Stimulated activated CD4-positive, alpha-beta T cell treated with anti-CD3 and anti-CD28 coated beads, Interleukin-15, amount 100 ng/mL, for 24 hours (primary cell): ENCODE measurements at places on chromosomes 2 and 18.

- no peak for DNase-seq
Measured at GRCh38 chr2:231663458-231664212, 44.7 kb upstream of the PTMA start.

- DNase-seq, result no peak
Measured at GRCh38 chr18:52894801-52895200, 554.8 kb downstream of the DCC start.

- DNase-seq, result no peak
Measured at GRCh38 chr2:191907091-191907490, 60.2 kb upstream of the CAVIN2 start.

DNA sequence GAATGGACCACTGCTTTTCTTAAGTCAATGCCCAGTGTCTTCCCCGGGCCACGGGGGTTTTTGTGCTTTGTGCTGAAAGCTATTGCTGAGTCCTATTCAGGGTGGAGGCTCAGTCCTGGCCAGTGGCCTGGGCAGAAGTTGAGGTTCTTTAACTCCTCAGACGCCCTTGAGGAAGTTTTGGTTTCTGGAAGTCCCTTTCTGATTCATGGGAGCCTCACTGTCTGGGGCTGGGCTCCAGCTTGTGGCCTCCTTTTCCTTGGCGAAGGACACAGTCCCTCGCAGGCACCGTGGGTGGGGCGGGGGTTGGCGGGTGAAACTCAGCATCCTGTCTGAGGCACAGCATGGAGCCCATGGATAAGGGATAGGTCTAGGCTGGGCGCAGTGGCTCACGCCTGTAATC is 465.2 kb upstream of the HS6ST1 start:
- no peak for DNase-seq

GRCh38 chr2:179059026-179059700 is 9.2 kb upstream of the CCDC141 start:
- DNase-seq, result no peak

GRCh38 chr2:6370753-6371551 is 494.8 kb downstream of the CMPK2 start:
- no peak for DNase-seq
